Right renal pelvis (tissue), 4 donors: ENCODE measurements at places on chromosomes 13 and 19.

GRCh38 chr13:86877441-86877840 is 793.7 kb upstream of the SLITRK5 start:
- no peak for DNase-seq

- peak; percentile 83 for DNase-seq
These were observed at the start of gene ZNF761 for GRCh38 chr19:53431399-53432087. Gene ZNF761 (plus strand): TSS chr19:53431984. CDS start chr19:53447269, 15,285 bp downstream.

GRCh38 chr13:108573455-108573854 is 56.0 kb upstream of the MYO16 start:
- no peak for DNase-seq

GRCh38 chr13:110661256-110661655 is 44.7 kb downstream of the CARS2 start:
- no peak for DNase-seq

- no peak for DNase-seq
These were observed 6.9 kb downstream of the GNA11 start for GRCh38 chr19:3100747-3101730.
